Caudate nucleus (tissue), 63 donors: ENCODE measurements at places on chromosomes 16 and 17.

DNA sequence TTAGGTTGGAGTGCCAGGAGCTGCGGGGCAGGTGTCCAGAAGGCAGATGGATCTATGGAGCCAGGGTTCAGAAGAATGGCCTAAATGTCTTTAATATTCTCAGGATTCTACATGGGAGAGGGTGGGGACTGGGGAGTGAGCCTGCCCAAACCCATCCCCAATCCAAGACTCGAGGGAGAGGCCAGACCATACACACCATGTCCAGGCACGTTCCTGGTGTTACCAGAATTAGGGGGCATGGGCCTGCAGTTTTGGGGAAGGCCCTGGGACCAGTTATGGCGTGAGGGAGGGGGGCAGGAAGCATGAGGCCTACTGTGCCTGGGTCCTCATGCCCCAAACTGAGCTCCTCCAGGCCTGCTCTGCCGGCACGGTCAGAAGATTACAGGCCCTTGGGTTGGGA is 1.9 kb downstream of the TAX1BP3 start:
- DNase-seq = no peak

DNA sequence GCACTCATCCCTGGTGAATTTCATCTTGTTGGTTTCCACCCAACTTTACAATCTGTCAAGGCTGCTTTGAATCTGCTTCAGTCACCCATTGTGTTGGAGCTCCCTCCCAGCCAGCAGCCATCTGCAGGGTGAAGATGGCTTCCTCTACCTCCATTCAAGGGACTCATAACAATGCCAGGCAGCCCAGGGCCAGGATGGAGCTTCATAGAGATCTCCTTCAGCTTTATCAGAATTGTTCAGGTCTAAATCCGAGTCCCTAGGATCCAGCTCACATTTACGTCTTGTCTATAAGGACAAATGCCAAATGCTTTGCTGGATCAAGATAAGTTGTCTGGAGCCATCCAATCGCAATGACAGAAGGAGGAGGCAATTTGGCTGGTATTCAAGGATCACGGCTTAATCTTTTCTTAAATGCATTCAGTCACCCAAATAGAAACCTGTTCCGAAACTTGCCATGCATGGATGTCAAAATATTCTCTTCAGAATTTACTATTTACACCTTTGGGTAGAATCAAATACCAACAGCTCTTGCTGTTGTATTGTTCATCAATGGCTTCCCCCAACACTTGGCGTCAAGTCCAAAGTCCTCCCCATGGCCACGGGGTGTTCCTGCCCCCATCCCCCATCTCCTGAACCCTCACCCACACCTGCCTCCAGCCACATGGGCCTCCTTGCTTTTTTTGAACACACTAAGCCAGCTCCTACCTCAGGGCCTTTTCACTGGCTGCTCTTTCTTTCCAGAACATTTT is 3.8 kb upstream of the FAM171A2 start:
- no peak for DNase-seq

DNA sequence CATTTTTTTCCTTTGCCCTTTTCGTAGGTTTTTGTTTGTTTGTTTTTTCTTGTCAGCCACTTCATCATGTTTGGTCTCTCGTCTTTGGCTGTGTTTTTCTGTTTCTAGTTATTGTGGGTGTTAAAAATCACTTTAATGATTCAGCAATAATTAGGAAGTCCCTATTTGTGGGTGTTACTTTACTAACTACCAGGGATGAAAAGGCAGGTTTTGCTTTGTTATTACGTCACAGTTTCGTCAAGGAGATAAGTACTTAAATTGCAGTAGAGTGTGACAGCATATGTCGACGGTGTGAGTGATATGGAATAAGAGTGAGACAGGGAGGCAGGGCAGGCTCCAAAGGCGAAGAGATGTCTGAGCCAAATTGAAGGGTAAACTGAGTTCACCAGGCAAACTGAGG is 479.6 kb downstream of the WWOX start:
- no peak for DNase-seq

DNA sequence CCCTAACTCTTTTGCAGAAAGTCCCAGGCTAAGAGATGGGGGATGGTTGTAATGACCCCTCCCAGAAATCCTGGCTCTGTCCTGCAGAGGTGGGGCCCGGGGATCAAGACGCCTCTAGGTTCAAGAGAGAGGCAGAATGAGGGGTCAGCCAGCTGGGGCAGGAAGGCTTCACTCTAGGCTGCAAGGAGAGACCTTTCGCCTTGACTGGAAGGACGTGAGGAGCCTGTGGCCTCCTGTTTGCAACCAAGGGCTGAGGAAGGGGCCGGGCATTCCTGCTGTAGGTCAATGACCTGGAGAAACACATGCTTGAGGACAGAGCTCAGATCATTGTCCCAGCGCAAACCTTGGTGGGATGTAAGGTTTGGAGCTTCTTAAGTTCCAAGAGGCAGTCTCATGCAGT is 8.7 kb upstream of the CETP start:
- no peak for DNase-seq
